Activated CD8-positive, alpha-beta memory T cell treated with anti-CD3 and anti-CD28 coated beads for 1 hour (primary cell): ENCODE measurements at places on chromosomes 6 and 20.

- DNase-seq = no peak
Measured at GRCh38 chr20:21377701-21378100, 19.6 kb downstream of the NKX2-4 start.

DNA sequence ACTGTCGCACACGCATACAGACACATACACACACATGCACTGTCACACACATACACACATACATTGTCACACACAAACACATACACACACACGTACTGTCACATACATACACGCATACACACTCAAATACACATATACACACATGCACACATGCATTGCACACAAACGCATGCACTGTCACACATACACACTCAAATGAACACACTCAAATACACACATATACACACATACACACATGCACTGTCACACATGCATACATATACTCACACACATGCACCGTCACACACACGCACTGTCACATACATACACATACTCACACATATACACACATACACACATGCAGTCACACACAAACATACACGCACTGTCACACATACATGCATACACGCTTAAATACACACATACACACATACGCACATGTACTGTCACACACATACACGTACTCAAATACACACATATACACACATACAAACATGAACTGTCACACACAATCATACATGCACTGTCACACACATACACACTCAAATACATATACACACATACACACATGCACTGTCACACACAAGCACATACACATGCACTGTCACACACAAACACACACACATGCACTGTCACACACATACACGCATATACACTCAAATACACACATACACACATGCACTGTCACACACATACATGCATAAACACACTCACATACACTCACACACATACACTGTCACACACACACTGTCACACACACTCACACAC lies 548.6 kb upstream of the BTBD3 start:
- no peak for DNase-seq

DNA sequence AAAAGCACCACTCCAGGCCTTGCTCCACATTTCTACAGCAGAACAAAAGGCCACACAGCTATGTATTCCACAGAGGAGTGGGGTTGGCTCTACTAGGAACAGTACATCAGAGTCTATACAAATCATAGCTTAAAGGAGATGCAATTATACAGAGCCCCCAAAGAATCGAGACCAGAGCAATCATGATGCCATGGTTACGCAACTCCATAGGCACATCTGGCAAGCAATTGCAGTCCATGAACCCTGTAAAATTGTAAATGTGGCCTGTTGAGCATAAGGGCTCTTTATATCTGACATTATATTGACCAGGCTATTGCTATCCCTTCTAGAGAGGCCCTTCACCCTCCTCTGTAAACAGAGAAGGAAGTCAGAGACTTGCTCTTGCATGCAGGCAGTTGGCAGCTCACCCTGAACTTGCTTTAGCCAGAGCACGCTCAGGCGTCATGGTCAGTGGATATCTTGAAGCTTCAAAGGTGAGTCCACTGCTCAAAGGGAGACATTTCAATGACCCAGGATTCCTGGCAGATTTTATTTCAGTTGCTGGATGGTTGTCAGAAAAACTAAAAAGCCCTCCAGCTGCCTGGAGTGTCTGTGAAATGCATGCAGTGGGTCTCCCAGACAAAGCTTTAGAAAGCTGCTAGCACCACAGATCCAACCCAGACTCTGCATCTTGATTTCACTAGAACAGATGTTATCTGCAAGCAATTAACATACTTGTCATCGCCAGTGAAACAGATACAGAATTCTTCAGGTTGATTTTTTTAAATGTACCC lies 357.2 kb downstream of the CENPW start:
- no peak for DNase-seq

DNA sequence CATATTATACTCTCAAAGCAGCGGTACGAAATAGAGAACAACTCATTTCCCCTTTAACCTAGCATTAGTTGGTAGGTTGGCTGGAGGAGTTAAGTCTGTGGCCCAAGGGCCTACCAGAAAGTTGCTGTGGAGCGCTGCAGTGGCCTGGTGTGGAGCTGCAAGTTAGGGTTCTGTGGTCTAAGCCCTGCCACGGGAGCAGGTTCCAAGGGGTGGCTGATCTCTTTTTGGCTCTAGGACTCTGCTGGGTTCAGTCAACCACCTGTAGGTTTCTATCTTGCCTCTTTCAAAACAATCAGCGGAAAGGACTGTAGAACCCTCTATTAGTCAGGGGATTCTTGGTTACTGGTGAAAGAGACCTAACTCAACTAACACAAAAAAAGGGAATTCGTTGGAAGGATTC lies 54.5 kb upstream of the TULP4 start:
- no peak for DNase-seq

- DNase-seq = no peak
Measured at GRCh38 chr20:47347661-47348435, 8.7 kb downstream of the ZMYND8 start.

- DNase-seq = no peak
Measured at GRCh38 chr20:22887796-22888195, 147.3 kb upstream of the SSTR4 start.

GRCh38 chr20:270517-270916 lies 13.0 kb downstream of the DEFB132 start:
- no peak for DNase-seq

- no peak for DNase-seq
Measured at GRCh38 chr6:89494131-89494793, 61.3 kb downstream of the ANKRD6 start.

- DNase-seq = no peak
Measured at GRCh38 chr6:81981812-81982211, 229.3 kb upstream of the TENT5A start.
